Activated CD4-positive, alpha-beta T cell treated with anti-CD3 and anti-CD28 coated beads, Interleukin-2, Interleukin-6, amounts not matched to agents 100 ng/mL and 50 ng/mL, durations not matched to agents 16 hours and 8 hours (primary cell): ENCODE measurements at places on chromosomes 6 and 20.

DNA sequence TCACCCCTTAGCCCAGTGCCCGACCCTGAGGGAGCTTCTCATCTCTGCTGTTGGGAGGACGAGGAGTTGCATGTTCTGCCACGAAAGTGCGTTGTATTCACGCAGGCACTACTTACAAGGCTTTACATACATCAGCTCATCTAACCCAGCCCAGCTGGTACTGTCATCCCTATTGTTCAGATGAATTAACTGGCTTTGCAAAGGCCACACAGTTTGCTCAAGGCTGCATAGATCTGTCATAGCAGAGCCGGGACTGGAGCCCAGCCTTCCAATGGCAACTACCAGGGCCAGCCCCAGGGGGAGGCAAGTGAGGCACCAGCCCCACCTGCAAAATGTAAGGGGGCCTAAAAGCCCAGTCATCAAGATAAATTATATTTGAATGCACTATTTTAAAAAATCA is 257.6 kb downstream of the NFATC2 start:
- DNase-seq: no peak

- no peak for DNase-seq
Measured at GRCh38 chr6:17790489-17790888, 83.8 kb upstream of the NUP153 start.

DNA sequence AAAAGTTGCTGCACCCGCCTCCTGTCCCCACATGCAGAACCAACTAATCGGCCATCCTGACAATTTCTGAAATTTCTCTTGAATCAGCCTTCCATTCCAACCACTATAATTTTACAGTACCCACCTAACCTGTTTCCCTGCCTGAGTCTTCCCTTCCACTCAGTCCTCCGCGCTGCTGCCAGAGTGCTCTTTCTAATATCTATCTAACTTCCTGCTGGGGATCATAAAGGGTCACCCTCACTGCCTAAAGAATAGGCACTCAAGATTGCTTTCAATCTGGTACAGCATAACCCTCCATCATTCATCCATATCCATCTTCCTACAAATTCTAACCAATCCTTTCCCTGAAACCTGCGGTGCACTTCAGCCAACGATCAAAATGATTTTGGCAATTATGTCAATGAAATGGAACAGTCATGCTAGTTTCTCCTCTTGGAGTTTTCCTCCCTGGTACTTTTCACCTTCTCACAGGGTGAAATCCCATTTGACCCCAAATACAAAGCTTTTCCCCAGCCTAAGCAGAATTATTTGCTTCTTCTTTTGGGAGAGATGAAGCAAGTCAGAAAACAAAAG is 117.5 kb upstream of the BEND6 start:
- DNase-seq: no peak

DNA sequence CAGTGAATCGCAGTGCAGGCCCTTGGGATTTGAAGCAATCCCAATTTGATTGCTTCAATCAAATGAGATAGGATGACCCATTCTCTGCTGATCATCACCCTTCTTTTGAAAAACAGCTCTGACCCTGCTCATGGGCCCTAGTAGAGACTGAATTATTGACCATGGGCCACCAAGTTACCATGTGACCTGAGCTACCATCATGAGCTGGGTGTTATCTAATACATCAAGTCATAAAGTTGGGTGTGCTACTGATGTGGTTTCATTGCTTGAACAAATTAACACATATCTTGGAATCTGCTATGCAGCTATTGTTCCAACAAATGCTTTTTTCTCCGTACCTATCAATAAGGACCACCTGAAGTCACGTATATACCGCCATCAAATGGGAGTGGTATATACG is 54.8 kb upstream of the CNKSR3 start:
- no peak for DNase-seq
